Stomach (tissue), 19 donors: ENCODE measurements at places on chromosomes 5 and 9. TPM values are rescaled to one million over a fixed set of nuclear protein-coding genes. Genes with fewer than 3 reads are reported as not detected.

DNA sequence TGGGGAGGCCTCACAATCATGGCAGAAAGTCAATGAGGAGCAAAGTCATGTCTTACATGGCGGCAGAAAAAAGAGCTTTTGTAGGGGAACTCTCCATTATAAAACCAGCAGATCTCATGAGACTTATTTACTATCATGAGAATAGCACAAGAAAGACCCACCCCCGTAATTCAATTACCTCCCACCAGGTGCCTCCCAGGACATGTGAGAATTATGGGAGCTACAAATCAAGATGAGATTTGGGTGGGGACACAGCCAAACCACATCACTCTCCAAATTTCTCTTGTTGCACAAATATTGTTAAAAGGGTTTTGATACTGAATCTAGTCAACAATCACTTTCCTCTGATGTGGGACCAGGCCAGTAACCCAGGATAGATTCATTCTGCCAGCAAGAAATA is 1176.1 kb downstream of the CDH9 start:
- DNase-seq: no peak

DNA sequence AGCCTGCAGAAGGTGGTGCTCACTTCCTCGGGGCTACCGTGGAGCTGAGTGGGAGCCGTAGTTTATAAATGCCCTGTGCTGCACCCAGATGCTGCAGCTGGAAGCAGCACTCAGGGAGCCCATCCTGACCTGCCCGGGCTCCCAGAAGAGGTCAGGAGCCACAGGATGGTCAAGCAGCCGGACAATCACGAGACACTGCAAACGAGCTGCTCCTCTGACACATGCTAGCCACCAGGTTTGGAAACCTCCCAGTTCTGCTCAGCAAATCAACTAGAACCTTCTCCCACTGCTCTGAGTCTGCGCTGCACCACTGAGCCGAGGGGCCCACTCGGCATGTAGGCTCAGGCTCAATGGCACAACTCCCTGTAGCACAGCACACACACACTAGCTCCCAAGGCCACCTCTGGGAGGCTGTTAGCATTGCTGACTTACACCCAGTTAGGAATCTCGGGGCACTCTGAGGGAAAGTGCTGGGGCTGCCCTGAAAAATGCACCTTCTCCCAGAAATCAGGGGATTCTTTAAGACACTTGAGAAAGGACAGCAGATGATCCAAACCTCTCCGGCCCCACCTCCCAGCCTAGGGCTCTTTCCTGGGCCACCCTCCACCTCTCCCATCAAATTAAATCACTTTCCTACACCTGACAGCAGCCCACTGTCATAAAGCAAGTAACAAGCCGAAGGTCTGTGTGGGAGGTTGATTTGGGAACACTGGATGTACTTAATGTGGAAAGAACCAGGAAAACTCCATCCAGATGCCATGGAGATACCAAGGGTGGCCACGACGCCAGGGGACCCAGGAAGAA is 59.1 kb downstream of the PSMB7 start:
- DNase-seq: no peak

The LCN2 gene
- total RNA-seq: 756 TPM

The VPS13A gene
- total RNA-seq: 60.4 TPM

DNA sequence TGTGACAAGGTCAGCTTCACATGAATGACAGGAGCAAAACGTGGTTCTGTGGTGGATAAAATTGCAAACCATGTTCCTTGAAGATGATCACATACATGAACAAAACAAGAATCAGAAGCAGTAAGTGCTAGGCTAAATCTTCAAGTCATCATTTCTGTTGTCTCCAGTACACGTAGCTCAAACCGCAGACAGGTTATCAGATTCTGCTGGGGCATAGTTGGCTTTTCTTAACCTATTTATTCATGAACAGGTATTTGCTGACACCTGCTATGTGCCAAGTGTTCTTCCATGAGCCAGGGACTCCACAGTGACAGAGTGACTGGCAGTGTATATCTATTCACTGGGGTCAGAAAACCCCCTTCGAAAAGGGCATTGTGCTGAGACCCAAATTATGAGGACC is 20.8 kb downstream of the MFAP3 start:
- no peak for DNase-seq
